ENCODE measurements at places on chromosomes 1 and 21. TPM values are rescaled to one million over a fixed set of nuclear protein-coding genes. Genes with fewer than 3 reads are reported as not detected.

The LAMTOR2 gene
- total RNA-seq, result 69.9 TPM

The C1orf226 gene
- total RNA-seq, result not detected

The NT5C1A gene
- total RNA-seq, result 0.31 TPM

The INSRR gene
- 0.68 TPM for total RNA-seq

The ITLN2 gene
- not detected for total RNA-seq

The FCRL4 gene
- total RNA-seq, result not detected

The VAV3 gene
- total RNA-seq, result 5.5 TPM

GRCh38 chr21:42461881-42462877 lies 33.8 kb downstream of the RSPH1 start:
- DNase-seq, result no peak

GRCh38 chr1:62438163-62438562 lies 1.3 kb downstream of the USP1 start:
- peak; percentile 62 for DNase-seq

DNA sequence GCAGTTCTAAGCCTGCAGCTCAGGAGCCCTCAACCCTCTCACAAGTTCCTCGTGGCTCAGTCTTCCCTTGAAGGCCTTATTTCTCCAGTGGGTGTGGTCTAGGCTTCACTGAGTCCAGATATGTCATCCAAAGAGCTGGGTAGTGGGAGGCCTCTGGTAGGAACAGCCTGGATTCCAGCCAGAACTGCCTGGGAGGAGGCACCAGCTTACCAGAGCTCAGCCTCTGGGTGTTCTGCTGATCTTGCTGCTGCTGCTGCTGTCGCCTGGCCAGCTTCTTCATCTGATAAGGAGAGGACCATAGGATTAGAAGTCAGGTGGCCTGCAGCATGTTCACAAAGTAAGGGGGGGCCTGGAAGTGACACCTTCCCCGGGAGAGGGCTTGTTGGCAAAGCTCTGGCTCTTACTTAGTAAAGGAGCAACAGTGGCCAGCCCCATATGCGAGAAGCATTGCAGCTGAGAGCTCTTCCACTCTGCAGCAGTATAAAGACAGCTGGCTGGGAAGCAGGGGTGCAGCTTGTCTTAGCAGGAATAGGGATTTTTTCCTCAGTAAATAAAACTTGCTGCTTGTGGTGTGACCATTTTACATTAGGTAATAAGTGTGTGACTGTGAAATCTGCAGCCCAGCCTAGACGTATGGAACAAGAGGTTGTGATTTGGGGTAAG lies 148.5 kb downstream of the LMX1A start:
- no peak for DNase-seq

GRCh38 chr1:45840704-45841103 lies 37.3 kb downstream of the MAST2 start:
- no peak for DNase-seq

GRCh38 chr1:178512566-178513277 lies at the start of gene TEX35:
TEX35 (plus strand) TSS chr1:178513109; CDS start chr1:178513189, 80 bp downstream.
- no peak for DNase-seq

- no peak for DNase-seq
Measured at GRCh38 chr1:29521811-29522580, 285.7 kb downstream of the PTPRU start.

DNA sequence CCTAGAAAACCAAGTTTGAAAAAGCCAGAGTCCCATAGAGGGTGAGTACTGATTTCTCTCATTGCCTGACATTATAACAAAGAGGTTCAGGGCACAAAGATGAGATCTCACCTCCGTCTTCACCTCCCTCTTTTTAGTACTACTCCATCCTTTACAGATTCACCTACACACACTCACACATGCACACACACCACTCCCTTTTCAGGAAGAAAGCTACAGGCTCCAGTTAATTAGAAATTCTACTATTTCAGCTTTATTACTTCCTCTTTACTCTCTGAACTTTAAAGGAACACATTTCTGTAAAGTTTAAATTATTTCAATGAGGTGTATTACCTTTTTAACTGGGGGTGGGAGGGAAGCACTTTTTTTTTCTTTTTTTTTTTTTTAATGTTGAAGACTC lies 59.6 kb upstream of the PRDX6 start:
- no peak for DNase-seq

GRCh38 chr1:240484804-240485443 lies 127.0 kb downstream of the GREM2 start:
- DNase-seq, result no peak

DNA sequence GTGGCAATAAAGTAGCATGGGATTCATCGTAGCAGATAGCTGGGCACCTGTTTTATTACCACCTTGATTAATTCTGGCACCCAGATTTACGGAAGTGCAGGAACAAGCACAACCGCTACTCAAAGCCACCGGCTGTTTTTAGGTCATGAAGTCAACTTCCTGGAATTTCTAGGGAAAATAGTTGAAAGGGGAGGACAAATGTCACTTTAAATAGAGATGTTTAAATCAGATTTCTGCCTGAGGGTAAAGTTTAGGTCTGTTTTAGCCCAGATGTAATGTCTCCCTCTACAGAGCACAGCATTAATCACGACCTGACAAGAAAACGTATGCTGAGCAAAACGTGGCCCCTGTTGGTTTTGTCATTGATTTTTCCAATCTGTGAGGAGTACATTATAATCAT lies 8.0 kb downstream of the ADGRL2 start:
- DNase-seq, result no peak

- DNase-seq, result no peak
Measured at GRCh38 chr21:45465105-45465504, 60.1 kb downstream of the COL18A1 start.

GRCh38 chr1:65850281-65850680 lies 57.6 kb downstream of the PDE4B start:
- DNase-seq, result no peak

DNA sequence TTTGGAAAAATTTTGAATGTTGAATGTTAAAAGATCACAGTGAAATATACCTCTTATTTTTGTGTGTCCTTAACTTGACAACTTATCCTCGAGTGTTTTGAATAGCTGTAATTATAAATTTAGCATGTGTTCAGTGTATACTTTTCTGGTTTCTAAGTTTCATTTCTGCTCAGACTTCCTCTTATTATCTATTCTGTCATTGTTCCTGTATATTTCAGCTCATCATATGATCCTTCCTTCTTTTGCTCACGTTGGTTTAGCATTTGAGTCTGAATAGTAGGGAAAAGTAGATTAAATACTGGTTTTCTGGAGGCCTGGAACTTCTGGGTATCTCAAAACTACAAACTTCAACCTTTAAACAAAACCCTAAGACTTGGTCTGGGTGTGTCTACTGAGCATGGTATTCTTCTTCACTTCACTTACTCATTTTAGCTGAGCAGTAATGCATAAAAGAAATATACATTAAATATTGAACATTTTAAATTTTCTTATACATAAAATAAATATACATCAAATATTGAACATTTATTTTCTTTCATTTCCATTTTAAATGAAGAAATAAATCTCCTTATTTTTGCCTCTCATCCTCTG lies 3.3 kb upstream of the ATP6V1G3 start:
- no peak for DNase-seq

DNA sequence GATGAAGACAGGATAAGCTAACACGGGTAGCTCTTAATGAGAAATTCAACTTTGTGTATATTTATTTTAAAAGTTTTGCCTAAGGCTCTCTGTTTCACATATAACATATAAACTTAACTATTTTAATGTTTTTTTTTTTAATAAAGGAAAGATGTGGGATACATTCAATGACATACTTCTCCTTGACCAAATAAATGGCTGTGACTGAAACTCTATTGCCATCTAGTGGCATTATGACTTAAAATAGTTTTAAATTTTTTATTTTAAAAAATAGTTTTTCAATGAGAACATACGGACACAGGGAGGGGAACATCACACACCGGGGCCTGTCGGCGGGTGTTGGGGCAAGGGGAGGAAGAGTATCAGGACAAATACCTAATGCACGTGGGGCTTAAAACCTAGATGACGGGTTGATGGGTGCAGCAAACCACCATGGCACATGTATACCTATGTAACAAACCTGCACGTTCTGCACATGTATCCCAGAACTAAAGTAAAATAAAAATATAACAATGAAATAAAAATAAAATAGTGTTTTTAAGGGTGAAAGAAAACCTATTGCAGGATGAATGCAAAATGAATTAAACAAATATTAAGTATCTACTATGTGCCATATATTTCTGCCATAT lies 83.4 kb downstream of the LYST start:
- DNase-seq, result no peak

DNA sequence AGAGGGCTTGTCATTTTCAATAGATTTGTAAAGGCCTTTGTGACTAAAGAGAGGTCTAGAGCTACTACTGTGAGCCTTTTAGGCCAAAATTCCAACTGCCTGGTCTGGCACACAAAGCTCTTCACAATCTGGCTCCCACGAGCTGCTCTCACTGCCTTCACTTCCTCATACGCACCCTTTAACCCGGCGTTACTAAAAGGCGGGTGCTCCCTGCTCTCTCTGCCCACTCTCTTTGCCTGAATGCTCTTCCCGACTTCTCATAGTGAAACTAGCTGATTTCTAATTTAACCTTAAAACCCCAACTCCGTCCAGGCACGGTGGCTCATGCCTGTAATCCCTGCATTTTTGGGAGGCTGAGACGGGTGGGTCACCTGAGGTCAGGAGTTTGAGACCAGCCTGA lies 14.2 kb downstream of the BSDC1 start:
- DNase-seq, result no peak

- DNase-seq, result no peak
Measured at GRCh38 chr1:226870026-226870400, 403 bp upstream of the PSEN2 start.

GRCh38 chr1:220785166-220786056 lies 1.3 kb upstream of the MTARC1 start:
- DNase-seq, result no peak

DNA sequence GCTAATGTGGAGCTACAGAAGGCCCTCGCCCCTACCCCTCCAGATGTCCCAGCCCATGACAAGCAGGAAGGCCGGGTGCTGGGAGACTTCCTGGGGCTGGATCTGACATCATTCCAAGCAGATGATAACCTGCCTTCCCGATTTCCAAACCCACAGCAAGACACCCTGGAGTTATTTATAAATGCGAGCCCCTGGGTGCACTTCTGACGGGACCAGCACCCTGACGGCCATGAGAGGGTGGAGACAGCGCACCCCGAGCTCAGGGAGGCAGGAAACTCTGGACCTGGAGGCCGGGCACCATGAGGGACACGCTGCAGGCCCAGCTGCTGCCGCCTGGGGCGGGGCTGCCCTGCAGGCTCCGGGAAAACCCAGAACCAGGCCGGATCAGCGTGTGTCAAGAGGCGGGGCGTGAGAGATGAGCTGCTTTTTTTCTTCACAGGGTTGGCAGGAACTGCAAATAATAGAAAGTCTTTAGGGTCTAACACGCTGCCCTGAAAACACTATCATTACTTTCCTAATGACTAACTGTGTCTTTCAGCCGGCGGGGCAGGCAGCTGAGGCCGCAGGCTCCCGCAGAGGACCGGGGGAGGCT lies 2.5 kb upstream of the PCBP3 start:
- DNase-seq, result no peak

DNA sequence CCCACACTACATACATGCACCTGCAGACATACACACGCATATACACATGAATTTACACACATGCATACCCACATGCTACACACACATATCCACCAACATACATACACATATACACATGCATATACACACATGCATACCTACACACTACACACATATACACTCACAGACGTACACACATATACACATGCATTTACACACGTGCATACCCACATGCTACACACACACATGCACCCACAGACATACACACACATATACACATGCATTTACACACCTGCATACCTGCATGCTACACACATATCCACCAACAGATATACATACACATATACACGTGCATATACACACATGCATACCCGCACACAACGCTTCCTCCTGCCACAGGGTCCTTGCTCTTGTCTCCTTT lies 61.2 kb upstream of the SLC25A33 start:
- DNase-seq, result no peak

GRCh38 chr1:147833231-147833860 lies 69.2 kb upstream of the GJA8 start:
- DNase-seq, result no peak

- peak; percentile 85 for DNase-seq
Measured at GRCh38 chr21:35226968-35227744, 178.1 kb upstream of the RUNX1 start.

GRCh38 chr1:86365896-86366295 lies 30.2 kb downstream of the ODF2L start:
- DNase-seq, result no peak

GRCh38 chr1:61640531-61641530 lies 84.1 kb downstream of the TM2D1 start:
- DNase-seq, result no peak

DNA sequence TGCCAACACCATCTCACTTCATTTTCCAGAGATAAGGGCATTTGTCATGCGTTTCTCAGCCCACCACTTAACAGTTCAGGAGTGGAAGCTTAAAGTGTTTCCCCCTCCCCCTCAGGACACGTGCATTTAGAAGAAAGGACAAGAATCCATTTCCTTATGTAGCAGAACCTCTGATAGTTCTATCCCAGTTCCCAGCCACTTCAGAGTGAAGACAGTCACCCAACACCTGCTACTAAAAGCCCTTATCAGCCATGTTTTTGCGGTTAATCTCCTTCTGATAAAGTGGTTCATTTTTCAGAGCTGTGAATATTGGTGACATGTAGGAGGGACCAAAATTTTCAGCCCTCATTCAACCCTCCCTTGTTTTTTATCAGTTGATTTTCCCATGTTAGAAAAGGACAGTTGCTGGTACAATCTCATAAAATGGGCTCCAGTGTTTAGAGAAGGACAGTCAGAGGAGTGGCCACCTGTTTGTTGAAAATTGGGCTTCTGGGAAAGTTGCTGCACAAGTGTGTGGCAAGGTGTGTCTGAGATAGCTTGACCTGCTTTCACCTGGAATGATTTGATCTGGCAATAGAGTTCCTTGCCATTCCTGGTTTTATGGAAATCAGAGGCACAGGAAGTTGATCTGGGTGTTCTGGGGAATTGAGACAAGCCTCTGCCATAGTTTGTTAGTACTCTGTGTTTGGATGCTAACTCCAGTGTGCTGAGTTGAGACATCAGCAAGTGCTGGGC lies 114.0 kb downstream of the PPP1R12B start:
- DNase-seq, result no peak

- DNase-seq, result no peak
Measured at GRCh38 chr1:181391301-181391900, 91.9 kb upstream of the CACNA1E start.

DNA sequence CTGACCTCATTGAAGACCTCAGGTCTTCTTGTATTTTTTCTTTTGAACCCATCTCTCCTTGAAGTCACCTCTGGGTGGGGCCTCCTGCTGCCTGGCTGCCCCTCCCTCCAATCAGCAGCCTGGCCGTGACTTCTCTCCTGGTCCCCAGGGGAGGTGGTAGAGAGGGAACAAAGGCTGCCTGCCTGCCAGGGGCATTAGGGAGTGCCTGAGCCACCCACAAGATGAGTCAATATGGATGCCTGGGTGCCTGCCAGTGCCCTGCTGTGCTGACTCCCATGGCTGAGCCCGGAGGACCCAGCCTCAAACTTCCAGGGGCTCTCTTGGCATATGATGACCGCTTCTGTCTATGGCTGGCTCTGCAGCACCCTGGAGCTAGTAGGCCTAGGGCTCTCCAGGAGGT lies 5.3 kb upstream of the CDCP2 start:
- DNase-seq, result no peak

Data from activated CD4-positive, alpha-beta T cell treated with anti-CD3 and anti-CD28 coated beads, Interleukin-2, amount 10 ng/mL, durations not matched to agents 24 days and 14 days (primary cell).